ENCODE measurements at places on chromosomes 12 and 14.

GRCh38 chr12:3945671-3946070 lies 72.5 kb upstream of the PARP11 start:
- DNase-seq: no peak

- no peak for DNase-seq
Measured at GRCh38 chr12:77345336-77345735, 280.0 kb upstream of the E2F7 start.

GRCh38 chr12:92178340-92178739 lies 32.7 kb upstream of the BTG1 start:
- DNase-seq: no peak

- DNase-seq: no peak
Measured at GRCh38 chr12:45050751-45051571, at the start of gene DBX2. TSS of gene DBX2 (minus strand) at chr12:45051099. CDS start at chr12:45050927, 172 bp downstream.

- no peak for DNase-seq
Measured at GRCh38 chr12:26523708-26524150, 309.3 kb downstream of the ITPR2 start.

DNA sequence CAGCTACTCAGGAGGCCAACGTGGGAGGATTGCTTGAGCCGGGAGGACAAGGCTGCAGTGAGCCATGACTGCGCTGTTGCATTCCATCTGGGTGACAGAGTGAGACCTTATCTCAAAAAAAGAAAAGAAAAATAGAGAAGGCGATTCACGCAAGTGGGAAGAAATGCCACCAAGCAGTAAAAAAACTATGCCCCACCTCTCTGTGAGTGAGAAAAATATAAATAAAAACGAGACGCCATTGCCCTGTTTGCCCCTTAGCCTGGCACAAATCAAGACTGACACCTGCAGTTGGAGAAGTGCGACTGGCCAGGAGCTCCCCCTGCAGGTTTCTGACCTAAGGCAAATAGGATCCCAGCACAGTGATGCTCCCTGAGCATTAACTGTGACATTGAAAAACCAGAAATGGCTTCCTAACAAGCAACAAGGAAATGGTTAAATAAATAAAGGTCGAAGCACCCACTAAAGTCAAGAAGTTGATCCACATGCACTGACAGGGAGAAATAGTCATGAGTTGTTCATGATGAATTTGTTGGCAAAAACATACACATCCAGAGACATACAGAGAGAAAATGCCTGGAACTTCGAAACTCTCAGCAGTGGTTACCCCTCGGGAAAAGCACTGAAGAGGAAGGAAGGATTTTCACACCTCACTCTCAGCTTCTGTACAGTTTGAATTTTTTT lies 21.1 kb downstream of the GSC start:
- DNase-seq: no peak

- DNase-seq: no peak
Measured at GRCh38 chr12:40668099-40668529, 24.1 kb upstream of the CNTN1 start.

DNA sequence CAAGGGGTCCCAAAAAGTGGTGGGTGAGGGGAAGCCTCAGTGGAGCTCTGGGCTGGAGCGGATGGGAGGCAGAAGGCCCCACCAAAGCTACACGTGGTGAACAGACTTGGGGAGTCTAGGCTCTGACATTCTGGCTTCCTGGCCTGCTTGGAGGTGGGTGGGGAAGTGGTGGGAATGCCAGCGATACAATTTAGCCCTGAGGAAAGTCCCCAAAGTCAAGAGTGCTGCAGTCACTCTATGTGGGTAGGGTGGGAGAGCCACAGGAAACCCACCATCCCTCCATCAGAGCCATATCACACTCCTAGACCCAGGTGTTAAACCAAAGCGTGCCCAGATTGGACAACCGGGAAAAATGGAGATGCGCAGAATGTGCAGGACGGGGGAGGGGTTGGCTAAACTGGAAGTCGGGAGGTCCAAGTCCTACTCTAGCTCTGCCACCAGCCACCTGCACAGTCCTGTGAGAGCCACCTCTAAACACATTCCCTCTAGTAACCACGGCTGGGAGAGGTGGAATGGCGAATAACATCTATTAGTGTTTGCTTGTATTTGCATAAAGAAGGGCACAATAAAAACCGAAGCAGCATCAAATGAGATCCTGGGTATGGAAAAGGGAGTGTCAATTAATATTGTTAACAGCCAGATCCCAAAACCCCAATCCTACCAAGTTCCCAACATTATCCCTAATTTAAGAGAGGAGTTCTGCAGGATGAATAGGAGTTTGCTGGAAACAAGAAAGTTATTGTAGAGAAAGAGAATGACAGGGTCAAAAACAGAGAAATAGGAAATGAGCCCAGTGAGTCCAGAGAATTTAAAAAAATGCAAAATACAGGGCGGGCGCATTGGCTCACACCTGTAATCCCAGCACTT lies 14.0 kb upstream of the CD9 start:
- DNase-seq: no peak

- DNase-seq: no peak
Measured at GRCh38 chr12:21993438-21993981, 52.3 kb upstream of the ABCC9 start.

- DNase-seq: no peak
Measured at GRCh38 chr12:124443931-124444712, 123.3 kb downstream of the NCOR2 start.

GRCh38 chr12:59717436-59717835 lies 121.6 kb downstream of the SLC16A7 start:
- DNase-seq: no peak

DNA sequence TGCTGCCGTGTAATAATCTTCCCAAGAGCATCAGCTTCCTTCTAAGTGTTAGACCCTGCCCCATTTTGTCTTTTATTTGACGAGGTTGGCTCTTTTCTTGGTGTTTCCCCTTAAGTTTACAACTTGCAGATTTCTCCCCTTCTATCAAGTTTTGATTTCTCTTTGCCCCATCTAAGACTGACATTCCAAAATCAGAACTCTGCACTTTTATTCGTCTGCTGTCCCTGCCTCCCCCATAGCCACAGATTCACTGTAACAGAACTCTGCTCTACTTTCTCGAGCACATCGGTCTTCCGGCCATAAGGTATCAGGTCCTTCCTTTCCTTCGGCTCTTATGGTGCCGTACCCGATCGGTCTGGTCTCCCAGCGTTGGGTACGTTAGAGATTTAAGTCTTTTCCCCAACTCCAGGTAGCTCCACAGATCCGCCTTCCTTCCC lies 563 bp downstream of the DCP1B start:
- DNase-seq: no peak

DNA sequence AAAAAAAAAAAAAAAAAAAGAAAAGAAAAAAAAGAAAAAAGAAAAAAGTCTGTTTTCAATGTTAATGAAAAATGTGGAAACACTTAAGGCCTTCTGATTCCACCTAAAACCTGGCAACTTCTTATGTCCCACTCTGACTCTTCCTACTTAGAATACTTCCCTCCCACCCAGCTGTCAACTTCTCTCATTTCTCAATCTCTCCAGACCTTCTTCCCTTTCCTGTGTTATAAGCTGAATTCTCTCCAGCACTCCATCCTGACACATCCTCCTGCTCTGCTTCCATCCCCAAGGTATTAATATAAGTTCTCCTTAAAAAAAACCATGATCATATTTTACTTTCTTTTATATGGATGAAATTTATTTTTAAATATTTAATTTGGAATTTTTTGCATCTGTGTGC lies 20.3 kb upstream of the TMTC1 start:
- no peak for DNase-seq

DNA sequence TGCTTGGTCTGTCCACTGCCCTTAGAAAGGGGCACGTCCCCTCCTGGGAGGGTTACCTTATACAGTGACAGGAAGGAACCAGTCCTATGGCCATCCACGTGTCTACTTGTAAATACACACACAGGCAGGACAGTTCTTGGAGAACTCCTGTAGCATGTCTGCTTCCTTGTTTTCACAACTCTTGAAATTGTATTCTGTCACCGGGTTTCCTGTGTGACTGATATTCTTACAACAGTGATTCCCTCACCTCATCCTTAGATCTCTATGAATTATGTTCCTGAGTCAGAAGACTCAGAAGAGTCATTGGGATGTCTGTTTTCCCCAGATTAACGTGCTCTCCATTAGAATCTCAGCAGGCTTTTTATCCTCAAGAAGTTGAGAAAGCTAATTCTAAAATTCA lies 44.1 kb upstream of the DYNC1H1 start:
- DNase-seq: no peak

- peak; percentile 83 for DNase-seq
Measured at GRCh38 chr12:123533672-123534643, at the start of gene RILPL1. TSS of gene RILPL1 (minus strand) at chr12:123533719. CDS start at chr12:123533482, 237 bp downstream.

GRCh38 chr12:10673659-10674384 lies at the start of gene STYK1:
TSS of gene STYK1 (minus strand) at chr12:10674052. CDS start at chr12:10634618, 39,434 bp downstream.
- DNase-seq: peak; percentile 85

DNA sequence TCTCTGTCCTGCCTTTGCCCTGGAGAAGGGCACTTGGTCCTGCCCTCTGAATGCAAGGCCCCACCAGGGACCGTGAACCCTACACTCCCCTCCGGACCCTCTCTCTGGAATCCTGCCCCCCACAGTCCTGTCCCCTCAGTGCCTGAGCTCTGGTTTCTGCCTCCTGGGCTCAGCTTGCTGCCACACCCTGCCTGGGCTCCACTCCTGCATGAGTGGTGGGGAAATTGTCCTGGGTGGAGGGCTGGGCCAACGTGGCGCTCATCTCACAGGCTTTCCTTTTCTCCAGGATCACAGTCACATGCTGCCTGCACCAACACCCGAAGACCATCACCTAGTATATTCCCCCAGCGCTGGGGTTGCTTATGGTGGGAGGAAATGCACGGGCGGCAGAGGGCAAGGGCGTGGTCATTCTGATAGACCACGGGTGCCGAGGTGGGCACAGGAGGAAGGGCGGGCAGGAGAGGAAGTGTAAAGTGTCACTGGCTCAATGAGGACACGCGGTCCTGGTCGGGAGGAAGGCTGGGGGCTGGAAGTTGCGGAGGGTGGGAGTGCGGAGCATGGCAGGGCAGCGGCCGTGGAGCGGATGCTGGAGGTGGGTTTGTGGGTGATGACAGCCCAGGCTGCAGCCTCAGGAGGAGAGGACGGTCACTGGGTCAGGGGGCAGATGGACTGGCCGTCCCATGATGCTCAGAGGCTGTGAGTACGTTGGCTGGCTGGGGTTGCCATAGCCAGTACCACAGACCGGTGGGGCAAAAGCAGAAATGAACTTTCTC lies 99.5 kb downstream of the KIF26A start:
- DNase-seq: peak; percentile 38

GRCh38 chr14:103007555-103007954 lies 49.8 kb downstream of the CDC42BPB start:
- DNase-seq: no peak

DNA sequence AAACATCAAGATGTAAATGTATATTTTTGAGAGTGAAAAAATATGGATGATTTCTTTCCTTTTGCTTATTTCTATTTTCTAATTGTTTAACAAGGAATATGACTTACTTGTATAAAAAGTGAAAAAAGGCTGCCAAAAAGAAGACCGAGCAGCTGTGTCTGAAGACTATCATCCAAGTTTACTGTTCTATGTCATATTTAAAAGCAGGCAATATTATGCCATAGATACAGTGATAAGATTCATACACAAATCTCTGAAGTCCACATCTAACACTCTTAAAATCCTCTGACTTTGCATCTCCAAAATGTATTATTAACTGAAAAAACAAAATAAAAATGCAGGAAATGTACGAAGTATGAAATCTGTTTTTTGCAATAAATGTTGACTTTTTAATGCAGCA lies 109.1 kb downstream of the SEC23A start:
- DNase-seq: no peak

DNA sequence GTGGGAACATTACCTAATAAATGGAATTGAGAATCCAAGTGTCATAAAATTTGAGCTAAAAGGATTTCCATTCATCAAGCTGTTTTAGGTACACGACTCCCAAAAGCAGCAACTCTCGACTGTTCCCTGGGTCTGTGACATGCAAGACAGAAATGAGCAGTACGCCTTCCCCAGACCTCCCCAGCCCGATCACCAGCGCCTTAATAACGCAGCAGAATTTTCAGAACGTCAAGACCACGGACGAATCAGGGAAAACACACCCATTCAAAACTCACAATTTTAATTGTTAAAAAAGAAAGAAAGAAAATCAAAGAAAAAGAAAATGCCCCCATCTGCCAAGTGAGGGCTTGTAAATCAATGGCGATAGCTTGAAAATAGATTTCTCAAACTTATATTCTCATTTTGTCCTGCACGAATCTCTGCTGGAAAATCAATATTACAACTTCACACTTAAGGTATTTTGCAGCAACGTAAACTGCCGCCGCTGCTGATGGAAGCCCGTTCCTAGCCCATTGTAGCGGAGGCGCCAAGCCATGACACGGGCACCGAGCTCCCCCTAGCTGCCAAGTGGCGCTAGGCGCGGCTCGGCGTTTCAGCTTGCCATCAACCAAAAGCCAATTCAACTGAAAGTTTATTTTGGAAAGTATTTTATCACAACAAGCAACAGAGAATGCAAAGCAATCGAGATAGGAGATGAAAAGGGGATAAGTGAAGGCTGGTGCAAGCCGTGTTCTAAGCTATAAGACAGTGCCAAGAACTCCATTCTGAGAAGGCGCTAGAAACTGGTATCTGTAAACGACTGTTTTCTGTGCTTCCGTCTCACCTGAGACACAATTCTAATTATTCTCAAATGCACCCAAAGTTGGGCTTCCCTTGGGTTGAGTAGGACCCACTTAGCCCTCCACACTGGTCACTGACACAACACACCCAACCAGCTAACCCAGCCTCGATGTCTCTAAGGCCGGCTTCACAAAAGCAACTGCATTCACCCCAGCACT lies 5.5 kb downstream of the BCL11B start:
- peak; percentile 96 for DNase-seq

GRCh38 chr12:118979763-118980406 lies 1.5 kb upstream of the SRRM4 start:
- DNase-seq: no peak

DNA sequence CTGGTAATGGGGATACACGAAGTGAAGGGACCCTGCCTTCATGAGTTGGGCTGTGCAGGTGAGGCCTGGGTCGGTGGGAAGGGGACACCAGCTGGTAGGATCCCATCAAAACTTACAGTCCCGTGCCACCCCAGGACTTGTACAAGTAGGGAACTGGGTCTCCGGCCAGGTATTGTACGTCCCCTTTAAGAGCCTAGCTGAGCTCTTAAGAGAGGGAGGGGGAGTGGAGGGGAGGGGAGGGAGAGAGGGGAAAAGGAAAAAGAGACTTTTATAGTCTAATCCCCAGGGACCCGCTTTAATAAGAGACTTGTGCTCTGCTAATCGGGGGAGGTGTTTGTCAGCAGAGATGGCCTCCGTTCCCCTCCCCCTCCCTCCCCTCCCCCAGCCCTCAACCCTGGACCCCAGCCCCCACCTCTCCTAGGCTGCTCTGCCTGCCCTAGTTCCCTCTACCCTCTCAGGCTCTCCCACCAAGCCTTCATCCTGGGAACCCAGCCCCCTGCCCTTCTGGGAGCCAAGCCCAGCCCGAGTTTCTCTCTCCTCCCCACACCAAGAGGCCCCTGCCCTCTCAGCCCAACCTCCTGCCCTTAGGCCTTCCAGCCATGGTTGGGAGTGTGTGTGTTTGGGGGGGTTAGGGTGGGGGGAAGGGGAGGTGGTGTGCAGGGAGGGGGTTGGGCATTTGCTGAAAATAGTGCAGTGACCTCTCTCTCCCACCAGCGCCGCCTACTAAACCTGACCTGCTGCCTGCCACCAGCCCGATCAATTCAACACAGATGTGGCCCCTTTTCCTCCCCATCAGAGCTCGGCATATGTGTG lies 2.6 kb downstream of the GDF11 start:
- DNase-seq: no peak
